ENCODE measurements at places on chromosomes 3 and 15. TPM values are rescaled to one million over a fixed set of nuclear protein-coding genes. Genes with fewer than 3 reads are reported as not detected.

GRCh38 chr15:23052522-23052921 is 13.2 kb upstream of the TUBGCP5 start:
- DNase-seq, result no peak

The ANKRD34C gene
- not detected for total RNA-seq

GRCh38 chr3:174619239-174619638 is 239.9 kb upstream of the NAALADL2 start:
- no peak for DNase-seq

DNA sequence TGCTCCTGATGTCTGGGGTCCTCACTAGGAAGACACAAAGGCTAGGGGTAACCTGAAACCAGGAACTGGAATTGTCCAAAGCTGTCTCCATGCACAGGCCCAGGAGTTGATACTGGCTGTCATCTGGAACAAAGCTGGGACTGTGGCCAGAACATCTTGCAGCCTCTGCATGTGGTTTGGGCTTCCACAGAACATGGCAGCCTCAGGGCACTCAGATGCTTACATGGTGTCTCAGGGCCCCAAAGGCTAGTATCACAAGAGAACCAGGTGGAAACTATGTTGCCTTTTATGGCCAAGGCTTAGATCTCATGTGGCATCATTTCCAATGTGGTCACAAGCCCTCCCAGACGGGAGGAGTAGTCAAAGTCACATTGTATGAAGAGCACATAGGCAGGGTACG is 335.2 kb upstream of the TRIM42 start:
- DNase-seq, result no peak

DNA sequence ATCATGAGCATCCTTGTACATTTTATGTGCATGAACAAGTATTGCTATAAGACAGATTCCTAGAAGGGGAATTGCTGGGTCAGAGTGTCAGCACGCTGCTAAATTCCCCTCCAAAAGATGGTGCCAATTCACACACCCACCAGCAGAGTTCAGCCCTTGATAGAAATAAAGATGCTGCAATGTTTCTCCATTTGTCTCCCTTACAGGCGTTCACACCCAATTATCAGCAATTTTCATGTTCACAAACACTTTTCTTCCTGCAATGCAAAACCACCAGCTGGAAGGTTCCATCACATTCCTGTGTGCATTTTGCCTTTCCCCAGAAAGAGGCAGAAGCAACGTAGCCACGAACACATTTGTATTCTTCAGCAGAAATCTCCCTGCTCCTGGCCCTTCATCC is 3.3 kb upstream of the TAMM41 start:
- no peak for DNase-seq

DNA sequence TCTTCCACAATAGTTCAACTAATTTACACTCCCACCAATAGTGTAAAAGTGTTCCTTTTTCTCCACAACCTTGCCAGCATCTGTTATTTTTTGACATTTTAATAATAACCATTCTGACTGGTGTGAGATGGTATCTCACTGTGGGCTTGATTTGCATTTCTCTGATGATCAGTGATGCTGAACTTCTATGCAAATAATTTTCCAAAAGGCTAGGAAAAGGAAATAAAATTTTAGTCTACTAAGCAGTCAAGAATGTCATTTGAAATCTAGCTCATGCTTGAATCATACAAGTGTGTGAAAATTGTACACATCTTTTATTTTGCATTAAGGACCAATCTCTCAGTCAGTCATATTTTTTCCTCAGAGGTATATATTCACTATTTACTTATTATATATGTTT is 101.7 kb upstream of the UBP1 start:
- DNase-seq, result no peak

GRCh38 chr15:77225088-77225487 is 154.2 kb upstream of the TSPAN3 start:
- no peak for DNase-seq

DNA sequence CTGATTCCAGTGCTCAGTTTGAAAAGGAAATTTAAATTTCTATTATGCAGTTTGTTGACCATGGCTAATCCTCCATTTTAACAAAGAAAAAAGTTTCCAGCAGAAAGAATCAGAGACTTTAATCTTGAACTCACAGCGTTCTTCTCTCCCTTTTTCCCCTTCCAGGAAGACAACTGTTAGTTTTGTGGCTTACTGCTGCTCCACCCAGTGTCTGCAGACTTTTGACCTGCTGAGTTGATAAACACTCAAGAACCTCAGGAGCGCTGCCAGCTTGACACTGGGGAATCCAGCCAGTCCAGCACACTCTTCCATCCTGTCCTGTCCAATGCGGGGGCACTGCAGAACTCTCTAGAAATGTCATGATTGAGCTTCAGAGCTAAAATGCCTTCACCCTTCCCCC is 134.6 kb downstream of the LRRC28 start:
- peak; percentile 8 for DNase-seq

DNA sequence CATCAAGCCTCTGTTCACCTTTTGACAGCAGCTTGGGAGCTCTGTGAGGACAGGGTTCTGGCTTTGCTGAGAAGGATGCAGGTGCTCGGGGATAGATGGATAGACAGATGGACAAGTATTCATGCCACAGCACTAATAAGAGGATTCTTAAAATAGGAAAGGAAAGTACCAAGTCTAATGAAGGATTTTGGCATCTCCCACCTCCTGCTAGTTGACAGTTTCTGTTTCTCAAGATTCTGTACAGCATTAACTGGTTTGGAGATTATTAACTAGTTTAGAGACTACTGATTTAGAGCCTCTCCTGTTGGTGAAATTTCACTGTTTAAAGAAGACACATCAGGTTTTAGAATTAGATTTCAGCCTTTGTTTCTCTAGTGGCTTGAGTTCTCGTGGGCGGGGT is 152.3 kb downstream of the CACNA1D start:
- DNase-seq, result no peak

The PRSS50 gene
- total RNA-seq, result not detected

The GOLGA6L4 gene
- 1.0 TPM for total RNA-seq

DNA sequence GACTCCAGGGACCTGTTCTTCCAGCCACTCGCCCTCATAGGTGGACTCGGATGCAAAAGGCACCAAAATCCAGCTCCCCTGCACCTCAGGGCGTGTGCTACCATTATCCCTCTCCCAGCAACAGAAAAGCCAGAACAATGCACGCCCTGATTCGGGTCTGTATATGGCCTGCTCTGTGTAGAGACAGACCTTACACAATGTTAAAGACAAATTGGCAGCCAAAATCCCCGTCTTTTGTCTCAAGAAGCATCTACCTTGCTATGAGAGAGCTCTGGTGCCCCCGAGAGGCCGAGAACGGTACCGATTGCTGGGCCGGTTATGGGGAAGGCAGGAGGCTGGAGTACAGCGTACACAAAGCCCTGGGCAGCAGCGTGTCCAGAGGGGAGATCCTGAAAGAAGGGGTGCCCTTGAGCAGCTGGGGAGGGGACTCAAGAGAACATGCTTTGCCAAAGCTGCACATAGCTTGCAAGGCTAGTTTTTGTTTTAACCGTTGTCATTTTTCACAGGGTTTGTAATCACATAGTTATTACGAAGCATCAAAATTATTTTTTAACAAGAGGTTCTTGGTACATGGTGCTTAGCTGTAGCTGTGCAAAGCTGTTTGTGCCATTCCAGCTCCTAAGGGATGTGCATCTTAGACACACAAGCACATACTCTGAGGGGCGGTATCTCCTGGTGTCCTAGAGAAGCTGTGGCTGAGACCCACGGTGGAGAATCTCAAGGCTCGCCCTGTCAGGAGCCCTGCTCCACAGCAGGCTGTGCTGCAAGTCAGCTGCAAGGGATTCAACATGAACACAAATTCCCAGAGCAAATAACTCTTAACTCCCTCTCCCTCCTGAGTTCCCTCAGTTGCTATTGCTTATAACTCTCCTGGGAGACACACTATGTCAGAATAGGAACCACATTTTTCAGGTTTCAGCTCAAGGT is 461.5 kb upstream of the PPP2R3A start:
- DNase-seq, result no peak

DNA sequence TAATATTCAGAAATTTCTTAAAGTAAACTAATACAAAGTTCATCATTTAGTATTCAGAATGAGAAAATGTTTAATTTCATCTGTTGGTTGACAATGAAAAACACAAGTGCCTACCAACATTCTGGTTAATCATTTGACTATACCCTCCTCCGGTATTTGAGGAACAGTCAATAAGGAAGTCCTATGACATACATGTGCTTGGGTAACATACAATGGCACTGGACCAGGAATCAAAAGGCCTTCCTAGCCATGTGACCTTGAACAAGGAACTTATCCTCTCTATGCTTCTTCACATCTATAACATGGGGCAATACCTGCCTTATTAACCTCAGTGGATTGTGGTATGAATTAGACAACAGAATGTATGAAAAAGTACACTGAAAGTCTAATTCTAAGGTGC is 65.8 kb downstream of the ZNF280D start:
- DNase-seq, result no peak

DNA sequence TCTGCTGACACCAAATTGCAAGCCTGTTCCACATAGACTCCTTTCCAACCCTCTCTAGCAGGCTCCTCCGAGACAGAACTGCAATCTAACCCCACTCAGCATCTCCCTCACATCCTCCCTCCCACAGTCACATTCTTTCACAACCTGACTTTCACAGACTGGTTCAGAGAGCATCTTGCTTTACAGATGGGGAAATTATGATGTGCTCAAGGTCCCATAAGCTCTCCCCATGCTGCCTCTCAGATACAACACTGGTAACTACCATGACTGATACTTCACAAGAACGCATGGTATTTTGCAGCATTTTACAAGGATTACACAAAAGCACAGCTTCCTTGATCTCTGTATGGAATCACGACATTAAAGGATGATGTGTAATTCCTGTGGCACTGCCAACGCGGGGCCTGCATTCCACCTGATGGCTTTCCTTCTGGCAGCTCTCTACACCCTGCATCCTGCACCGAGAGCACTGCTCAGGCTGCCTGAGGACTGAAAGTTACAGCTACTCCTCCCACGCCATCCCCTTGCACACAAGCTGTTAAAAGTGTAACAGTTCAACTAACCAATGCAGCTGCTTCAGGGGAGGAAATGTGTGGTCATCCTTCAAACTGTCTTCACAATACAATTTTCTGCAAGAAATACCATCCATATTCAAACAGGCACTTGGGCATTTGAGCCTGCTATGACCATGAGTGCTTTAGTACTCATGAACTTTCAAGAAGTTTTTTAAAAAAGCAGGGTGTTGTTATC is 27.6 kb downstream of the TBC1D2B start:
- peak; percentile 62 for DNase-seq

DNA sequence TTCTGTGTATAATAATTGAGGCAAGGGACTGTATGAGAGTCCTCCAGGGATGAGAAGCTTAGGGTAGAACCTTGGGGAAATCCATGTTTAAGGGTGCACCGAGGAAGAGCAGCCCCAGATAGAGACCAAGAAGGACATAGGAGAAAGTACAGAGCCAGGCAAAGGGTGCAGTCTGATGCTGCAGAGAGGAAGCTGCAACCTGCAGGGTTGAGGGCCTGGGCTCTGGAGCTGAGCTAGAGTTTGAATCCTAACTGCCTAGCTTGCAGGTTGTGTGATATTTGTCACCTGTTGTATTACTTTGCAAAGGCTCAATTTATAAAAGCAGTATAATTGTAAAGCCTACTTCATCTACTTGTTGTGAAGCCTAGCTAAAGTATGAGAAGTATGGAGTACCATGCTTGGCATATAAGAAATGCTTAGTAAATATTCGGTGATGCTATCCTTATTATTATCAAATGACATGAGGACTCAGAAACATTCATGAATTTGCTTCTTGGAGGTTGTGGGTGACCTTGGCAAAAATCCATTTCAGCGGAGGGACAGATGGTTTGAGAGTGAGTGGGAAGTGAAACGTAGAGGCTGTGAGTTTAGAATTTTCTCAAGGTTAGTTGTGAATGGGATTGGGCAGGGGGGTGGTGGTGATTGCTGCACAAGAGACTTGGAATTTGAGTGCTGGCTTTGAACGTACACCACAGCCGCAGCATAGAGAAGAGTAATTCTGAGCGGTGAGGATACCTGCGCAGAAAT is 43.8 kb downstream of the PLCL2 start:
- no peak for DNase-seq

The TLR9 gene
- not detected for total RNA-seq

The TTLL13 gene
- total RNA-seq, result 0.29 TPM

- no peak for DNase-seq
Measured at GRCh38 chr3:33629219-33629618, 88.8 kb downstream of the CLASP2 start.

GRCh38 chr3:129366312-129366831 is 62.1 kb downstream of the EFCAB12 start:
- no peak for DNase-seq

DNA sequence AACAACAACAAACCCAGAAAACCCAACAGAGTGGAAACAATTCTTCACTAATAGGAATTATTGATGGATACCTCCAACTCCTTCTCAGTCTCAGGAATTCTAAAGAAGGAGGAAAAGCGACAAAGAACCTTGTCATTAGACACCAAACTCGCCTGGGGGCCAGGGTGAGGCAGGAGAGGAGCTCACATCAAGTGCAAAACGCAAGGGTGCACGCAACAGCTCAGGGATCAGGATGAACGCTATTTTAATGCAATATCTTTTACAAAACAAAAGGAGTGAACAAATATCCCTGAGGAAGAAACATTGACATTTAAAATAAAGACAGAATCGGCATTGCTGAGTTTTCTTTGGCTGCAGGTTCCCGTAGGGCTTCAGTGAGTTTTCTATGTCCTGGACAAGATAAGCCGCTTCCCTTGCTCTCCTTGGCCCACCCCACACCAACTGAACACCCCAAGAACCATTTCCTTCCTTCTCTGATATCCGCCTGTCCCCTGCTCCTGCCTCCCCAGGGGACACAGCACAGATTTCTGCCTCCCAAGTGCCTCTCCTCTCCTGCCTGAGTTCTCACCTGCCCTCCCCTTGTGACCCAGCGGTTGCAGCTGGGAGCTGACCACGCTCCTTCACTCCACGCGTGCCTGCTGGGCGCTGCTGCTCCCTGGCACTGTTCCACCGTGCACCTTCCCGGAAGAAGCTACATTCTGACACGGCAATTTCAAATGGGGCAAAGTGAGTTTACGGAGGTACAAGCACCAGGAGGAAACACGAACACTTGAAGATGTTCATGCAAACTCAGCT is 63.0 kb downstream of the ATP10A start:
- no peak for DNase-seq

The PEAK1 gene
- 24.3 TPM for total RNA-seq

- DNase-seq, result no peak
Measured at GRCh38 chr3:567488-568185, 371.1 kb downstream of the CHL1 start.

The CLEC3B gene
- total RNA-seq, result not detected

Measured in activated T-helper 1 cell treated with anti-CD3 and anti-CD28 coated beads, Interleukin-12 subunit alpha, Interleukin-12 subunit beta, Interleukin-2, Interleukin-4 antibody, amounts not matched to agents 30 ng/mL and 10 ng/mL and 1 ng/mL, durations not matched to agents 14 hours and 24 hours and 36 hours (primary cell).